ENCODE measurements at places on chromosomes 4 and X.

- no peak for DNase-seq
These were observed 83.7 kb downstream of the MGST2 start for GRCh38 chr4:139749338-139749737.

DNA sequence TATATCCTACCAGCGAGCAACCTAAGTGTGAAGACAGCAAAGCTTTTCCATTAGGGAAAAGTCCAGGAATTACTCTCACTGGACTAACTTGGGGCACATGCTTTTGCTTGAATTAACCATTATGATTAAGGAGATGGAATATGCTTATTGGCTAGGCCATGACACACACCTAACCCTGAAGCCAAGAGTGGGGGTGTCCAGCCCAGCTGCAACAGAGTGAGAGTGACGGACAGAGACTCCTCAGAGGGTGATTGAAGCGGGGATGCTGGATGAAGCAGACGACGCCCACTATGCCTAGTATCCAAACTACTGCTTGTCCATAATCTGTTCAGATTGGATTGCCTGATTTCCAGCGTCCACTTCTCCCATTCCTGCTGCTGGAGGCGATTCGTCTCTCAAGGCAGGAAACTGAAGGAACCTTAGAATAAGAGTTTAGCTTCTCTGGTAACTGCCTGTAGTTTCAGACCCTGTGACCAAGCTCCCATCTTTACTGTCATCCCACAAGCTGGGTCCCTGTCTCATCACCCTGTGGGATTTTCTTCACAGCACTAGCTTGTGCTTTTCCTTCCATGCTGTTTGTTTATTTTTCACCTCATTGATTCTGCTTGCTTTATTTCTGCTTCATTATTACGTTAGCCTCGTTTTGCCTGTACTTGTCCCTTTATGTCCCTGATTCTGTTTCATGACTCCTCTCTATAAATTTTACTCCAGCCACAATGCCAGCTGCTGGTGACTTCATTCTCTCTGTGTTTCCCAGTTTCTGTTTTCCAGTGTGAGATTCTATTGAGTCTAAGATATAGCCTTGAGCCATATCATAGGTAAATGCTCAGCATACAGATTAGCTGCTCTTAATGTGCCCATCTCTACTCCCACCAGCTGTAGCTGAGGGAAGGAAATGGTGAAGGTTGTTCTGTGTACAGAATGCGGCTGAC is 19.0 kb downstream of the FAM47E start:
- DNase-seq = no peak

GRCh38 chr4:78058591-78059523 is 1.7 kb downstream of the FRAS1 start:
- DNase-seq = peak; percentile 11

GRCh38 chr4:48296365-48296764 is 26.7 kb upstream of the TEC start:
- no peak for DNase-seq

- DNase-seq = no peak
These were observed 6.3 kb upstream of the FGFR3 start for GRCh38 chr4:1786544-1787362.

- no peak for DNase-seq
These were observed 18.6 kb upstream of the RNF128 start for GRCh38 chrX:106707771-106708454.

DNA sequence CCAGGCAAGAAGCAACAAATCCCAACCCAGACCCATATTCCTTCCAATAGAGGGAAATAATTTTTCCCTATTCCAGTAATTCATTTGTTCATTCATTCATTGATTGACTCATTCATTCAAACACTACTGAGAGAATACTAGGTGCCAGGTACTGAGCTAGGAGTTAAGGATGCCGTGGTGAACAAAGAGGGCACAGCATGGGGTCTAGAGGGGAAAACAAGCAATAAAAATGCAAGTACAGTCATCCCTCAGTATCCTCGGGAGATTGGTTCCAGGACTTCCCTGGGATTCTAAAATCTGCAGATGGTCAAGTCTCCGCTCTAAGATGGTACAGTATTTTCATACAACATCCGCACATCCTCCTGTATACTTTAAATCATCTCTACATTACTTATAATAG is 18.7 kb downstream of the RASGEF1B start:
- DNase-seq = no peak

Measured in hematopoietic multipotent progenitor cell treated with erythropoietin and hydrocortisone succinate and interleukin-3 and kit ligand, for 6 days (in vitro differentiated cells).